ENCODE measurements at places on chromosomes 16 and 17.

GRCh38 chr17:74096456-74096855, 107.0 kb upstream of the RPL38 start:
- DNase-seq = no peak

DNA sequence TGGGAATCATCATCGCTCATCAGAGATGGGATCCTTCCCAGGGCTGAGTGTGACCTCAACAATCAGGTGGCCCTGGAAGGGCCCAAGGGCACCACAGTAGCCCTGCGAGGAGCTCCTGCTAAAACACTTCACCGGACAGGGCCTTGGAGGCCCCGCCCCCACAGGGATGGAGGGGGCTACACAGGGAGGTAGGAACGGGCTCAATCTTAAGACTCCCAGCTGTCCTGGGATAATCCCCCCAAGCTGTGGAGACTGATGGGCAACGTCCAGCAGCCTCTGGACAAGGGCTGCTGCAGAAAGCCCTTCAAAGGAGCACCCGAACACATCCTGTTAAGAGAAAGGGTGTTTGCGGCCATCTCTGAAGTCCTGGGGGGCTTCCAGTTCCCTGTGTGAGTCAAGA, 60.4 kb downstream of the ZNF423 start:
- no peak for DNase-seq

DNA sequence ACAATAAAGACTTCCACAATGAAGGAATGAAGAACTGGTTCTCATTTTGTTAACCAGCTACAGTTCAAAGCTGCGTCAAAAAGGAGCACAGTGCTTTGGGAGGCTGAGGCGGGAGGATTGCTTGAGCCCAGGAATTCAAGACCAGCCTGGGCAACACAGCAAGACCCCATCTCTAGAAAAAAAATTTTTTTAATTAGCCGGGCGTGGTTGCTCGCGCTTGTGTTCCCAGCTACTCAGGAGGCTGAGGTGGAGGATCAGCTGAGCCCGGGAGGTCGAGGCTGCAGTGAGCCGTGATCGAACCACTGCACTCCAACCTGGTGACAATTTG, 764 bp upstream of the SLC6A4 start:
- DNase-seq = no peak

GRCh38 chr17:74872313-74873036, at the start of gene FDXR:
FDXR (minus strand) TSS chr17:74872994; CDS start chr17:74872944, 50 bp downstream.
- DNase-seq = no peak

DNA sequence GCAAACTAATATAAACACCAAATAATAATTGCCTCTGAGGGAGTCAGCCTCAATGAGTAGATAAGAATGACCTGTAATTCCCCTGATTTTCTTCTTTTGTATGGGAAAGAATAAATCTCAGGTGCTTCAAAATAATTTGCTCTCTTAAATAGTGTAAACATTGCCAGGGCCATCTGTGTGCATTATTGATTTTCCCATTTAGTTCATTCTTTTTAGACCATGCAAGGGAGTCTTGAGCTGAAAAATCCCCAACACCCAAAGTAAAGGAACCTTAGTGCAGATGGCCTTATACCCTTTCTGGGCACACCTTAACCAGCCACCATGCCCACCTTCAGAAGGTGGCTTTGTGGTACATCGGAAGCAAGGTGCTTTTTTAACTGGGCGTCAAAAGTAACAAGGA, 267.2 kb downstream of the TMEM114 start:
- no peak for DNase-seq

GRCh38 chr17:40024901-40025300, 9.7 kb downstream of the CSF3 start:
- DNase-seq = no peak
